ENCODE measurements at places on chromosomes 7 and 10. TPM values are rescaled to one million over a fixed set of nuclear protein-coding genes. Genes with fewer than 3 reads are reported as not detected.

Gene CPA4
- total RNA-seq = not detected

DNA sequence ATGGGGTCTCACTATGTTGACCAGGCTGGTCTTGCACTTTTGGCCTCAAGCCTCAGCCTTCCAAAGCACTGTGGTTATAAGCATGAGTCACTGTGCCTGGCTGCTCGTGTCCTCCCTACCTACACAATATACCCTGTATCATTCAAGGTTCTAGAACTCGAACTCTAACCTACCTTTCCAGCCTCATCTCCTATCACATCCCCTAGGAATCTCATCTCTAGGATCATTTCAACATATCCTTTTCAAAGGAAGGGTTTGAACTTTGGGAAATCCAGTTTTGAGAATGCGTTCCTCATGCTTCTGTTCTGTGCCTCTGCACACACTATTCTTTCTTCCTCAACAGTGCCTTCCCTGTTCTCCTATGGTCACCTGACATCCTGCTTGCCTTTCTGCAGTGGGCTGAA is 87.8 kb upstream of the RHEB start:
- no peak overlapping the region for H3K4me3 ChIP-seq
- DNase-seq = no peak
- H3K36me3 ChIP-seq = no peaks in the 10 kb centered on the region
- no peaks in the 10 kb centered on the region for H3K4me1 ChIP-seq
- H3K27me3 ChIP-seq = no peaks in the 10 kb centered on the region

Gene ZNF746
- total RNA-seq = 15.6 TPM

- no peaks in the 10 kb centered on the region for H3K4me1 ChIP-seq
- no peak overlapping the region for H3K27ac ChIP-seq
- no peaks in the 10 kb centered on the region for H3K27me3 ChIP-seq
- H3K36me3 ChIP-seq = no peaks in the 10 kb centered on the region
- DNase-seq = no peak
These were observed 97.4 kb upstream of the PIK3CG start for GRCh38 chr7:106767498-106768323.

GRCh38 chr10:132534391-132535064 is 3.1 kb upstream of the INPP5A start:
- H3K4me1 ChIP-seq = peaks cover 10% of the 10 kb centered on the region
- H3K27ac ChIP-seq = no peak overlapping the region
- no peaks in the 10 kb centered on the region for H3K36me3 ChIP-seq

- H3K27me3 ChIP-seq = no peaks in the 10 kb centered on the region
- no peaks in the 10 kb centered on the region for H3K4me1 ChIP-seq
- H3K36me3 ChIP-seq = no peaks in the 10 kb centered on the region
- no peak for DNase-seq
These were observed 27.6 kb upstream of the TAS2R16 start for GRCh38 chr7:123023126-123023525.

GRCh38 chr7:7565746-7566650 is 686 bp upstream of the MIOS start:
- H3K4me1 ChIP-seq = peaks cover 5% of the 10 kb centered on the region
- H3K27ac ChIP-seq = 0 out of 2 replicates have a peak overlapping the region, but pooled peaks have one; percentile 47
- H3K4me3 ChIP-seq = peak overlapping the region; percentile 91

GRCh38 chr10:76319661-76320060 is 888.2 kb downstream of the LRMDA start:
- no peak for DNase-seq
- no peaks in the 10 kb centered on the region for H3K27me3 ChIP-seq
- H3K36me3 ChIP-seq = no peaks in the 10 kb centered on the region
- H3K4me1 ChIP-seq = no peaks in the 10 kb centered on the region

GRCh38 chr10:131078131-131078881 is 233.2 kb downstream of the TCERG1L start:
- no peaks in the 10 kb centered on the region for H3K36me3 ChIP-seq
- H3K4me1 ChIP-seq = no peaks in the 10 kb centered on the region
- H3K4me3 ChIP-seq = no peak overlapping the region
- no peak for DNase-seq

- no peak overlapping the region for H3K27ac ChIP-seq
- H3K36me3 ChIP-seq = no peaks in the 10 kb centered on the region
- DNase-seq = no peak
- H3K27me3 ChIP-seq = no peaks in the 10 kb centered on the region
- peaks cover 5% of the 10 kb centered on the region for H3K4me1 ChIP-seq
These were observed 70.2 kb downstream of the NOC3L start for GRCh38 chr10:94292434-94293090.

DNA sequence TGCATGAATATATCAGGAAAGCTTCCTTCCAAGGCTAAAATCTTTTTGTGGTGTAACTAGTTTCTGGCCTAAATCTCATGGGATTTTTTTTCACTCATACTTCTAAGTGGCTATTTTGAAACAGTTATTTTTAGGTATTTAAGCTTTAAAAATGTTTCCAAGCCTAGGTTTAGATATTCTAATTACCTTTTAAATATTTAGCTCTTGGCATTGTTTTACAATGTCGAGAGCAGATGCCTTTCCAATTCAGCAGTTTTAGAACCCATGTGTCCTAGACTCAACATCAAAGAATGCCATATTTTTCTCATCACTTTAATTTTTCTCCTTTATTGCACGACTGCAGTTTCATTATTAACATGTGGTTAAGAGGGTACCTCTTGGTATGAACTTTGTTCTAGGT is 27.1 kb upstream of the STOX1 start:
- no peak for DNase-seq
- no peaks in the 10 kb centered on the region for H3K4me1 ChIP-seq
- no peaks in the 10 kb centered on the region for H3K36me3 ChIP-seq
- no peak overlapping the region for H3K4me3 ChIP-seq
- no peaks in the 10 kb centered on the region for H3K27me3 ChIP-seq
- H3K27ac ChIP-seq = no peak overlapping the region

GRCh38 chr10:66564287-66564686 is 361.5 kb upstream of the LRRTM3 start:
- no peak overlapping the region for H3K4me3 ChIP-seq
- H3K27ac ChIP-seq = no peak overlapping the region
- no peaks in the 10 kb centered on the region for H3K36me3 ChIP-seq
- no peaks in the 10 kb centered on the region for H3K4me1 ChIP-seq

GRCh38 chr7:81469869-81470723 is 299.8 kb downstream of the HGF start:
- H3K36me3 ChIP-seq = no peaks in the 10 kb centered on the region
- H3K4me3 ChIP-seq = no peak overlapping the region
- H3K27me3 ChIP-seq = no peaks in the 10 kb centered on the region
- H3K27ac ChIP-seq = no peak overlapping the region
- H3K4me1 ChIP-seq = no peaks in the 10 kb centered on the region

GRCh38 chr7:17255926-17256325 is 42.5 kb upstream of the AHR start:
- H3K27ac ChIP-seq = no peak overlapping the region
- no peaks in the 10 kb centered on the region for H3K4me1 ChIP-seq
- no peaks in the 10 kb centered on the region for H3K27me3 ChIP-seq

GRCh38 chr10:25828475-25828874 is 105.6 kb upstream of the MYO3A start:
- H3K27ac ChIP-seq = no peak overlapping the region
- no peak for DNase-seq
- H3K36me3 ChIP-seq = no peaks in the 10 kb centered on the region
- no peaks in the 10 kb centered on the region for H3K4me1 ChIP-seq
- H3K27me3 ChIP-seq = no peaks in the 10 kb centered on the region

Gene NPFFR1
- total RNA-seq = 0.06 TPM

- H3K4me3 ChIP-seq = no peak overlapping the region
- no peak for DNase-seq
- H3K27me3 ChIP-seq = no peaks in the 10 kb centered on the region
- no peaks in the 10 kb centered on the region for H3K4me1 ChIP-seq
- H3K27ac ChIP-seq = no peak overlapping the region
- H3K36me3 ChIP-seq = no peaks in the 10 kb centered on the region
These were observed 40.8 kb upstream of the SEC61G start for GRCh38 chr7:54799792-54800191.

- no peaks in the 10 kb centered on the region for H3K36me3 ChIP-seq
- no peaks in the 10 kb centered on the region for H3K4me1 ChIP-seq
- no peak overlapping the region for H3K4me3 ChIP-seq
These were observed 190.1 kb downstream of the LRRTM3 start for GRCh38 chr10:67115972-67116371.

DNA sequence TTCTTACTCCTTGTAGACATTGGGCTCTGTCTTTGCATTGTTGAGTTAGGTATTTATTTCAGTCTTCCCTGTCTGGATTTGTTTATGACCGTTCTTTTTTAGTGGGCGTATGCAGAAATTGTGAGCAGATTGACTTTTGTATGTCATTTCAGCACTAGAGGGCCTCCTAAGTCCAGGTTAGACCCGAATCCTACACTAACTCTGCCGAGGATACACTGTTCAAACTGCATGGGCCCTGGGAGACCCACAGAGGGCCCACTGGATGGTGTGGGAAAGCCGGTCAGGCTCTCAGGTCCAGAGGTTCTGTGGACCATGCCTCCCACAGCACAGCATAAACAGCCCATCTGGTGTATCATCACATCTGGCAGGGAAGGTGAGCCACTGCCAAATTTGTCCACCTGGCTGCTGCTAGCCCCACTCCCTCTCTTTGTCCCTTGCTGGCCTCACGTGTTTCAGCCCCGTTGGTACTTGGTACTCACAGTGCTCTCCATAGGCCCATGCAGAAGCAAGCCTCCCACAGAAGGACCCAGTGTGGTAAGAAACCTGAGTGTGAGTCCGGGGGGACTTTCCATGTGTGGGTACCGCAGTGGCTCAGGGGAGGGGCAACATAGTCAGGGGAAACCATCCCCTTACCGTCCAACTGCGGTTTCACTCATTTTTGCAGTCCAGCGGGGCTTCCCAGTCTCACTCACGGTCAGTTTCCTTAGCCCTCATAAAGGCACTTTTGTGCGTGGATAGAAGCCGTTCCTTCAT is 112.8 kb downstream of the APBB1IP start:
- H3K27me3 ChIP-seq = no peaks in the 10 kb centered on the region
- no peaks in the 10 kb centered on the region for H3K36me3 ChIP-seq
- no peaks in the 10 kb centered on the region for H3K4me1 ChIP-seq
- no peak overlapping the region for H3K4me3 ChIP-seq

GRCh38 chr7:148919859-148920258 is 35.8 kb upstream of the EZH2 start:
- H3K4me3 ChIP-seq = no peak overlapping the region
- no peaks in the 10 kb centered on the region for H3K36me3 ChIP-seq
- H3K4me1 ChIP-seq = no peaks in the 10 kb centered on the region
- H3K27me3 ChIP-seq = no peaks in the 10 kb centered on the region
- DNase-seq = no peak
- no peak overlapping the region for H3K27ac ChIP-seq

DNA sequence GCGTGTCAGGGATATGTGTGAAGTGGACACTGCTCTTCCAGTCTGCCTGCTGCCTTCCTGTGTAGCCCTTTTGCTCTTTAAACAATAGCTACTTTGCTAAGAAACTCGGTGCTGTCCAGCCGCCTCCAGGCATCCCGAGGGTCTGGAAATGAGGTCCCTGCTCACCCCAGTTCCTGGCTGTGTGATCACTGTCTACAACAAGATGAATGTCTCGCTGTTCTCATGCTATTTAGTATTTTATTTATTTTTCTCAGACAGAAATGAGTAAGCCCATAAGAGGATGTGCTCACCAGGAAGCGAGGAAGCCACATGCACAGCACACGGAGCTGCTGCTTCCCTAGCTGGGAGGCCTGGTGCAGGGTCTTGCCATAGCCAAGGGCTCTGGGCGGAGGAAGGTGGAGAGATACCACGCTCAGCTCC is 167.0 kb upstream of the PITRM1 start:
- H3K4me1 ChIP-seq = no peaks in the 10 kb centered on the region
- no peak overlapping the region for H3K4me3 ChIP-seq
- no peaks in the 10 kb centered on the region for H3K36me3 ChIP-seq
- DNase-seq = no peak
- H3K27ac ChIP-seq = no peak overlapping the region

GRCh38 chr10:53638006-53638405 is 865.4 kb upstream of the MBL2 start:
- DNase-seq = no peak
- no peaks in the 10 kb centered on the region for H3K4me1 ChIP-seq
- no peaks in the 10 kb centered on the region for H3K36me3 ChIP-seq
- H3K27me3 ChIP-seq = no peaks in the 10 kb centered on the region
- H3K27ac ChIP-seq = no peak overlapping the region
- H3K4me3 ChIP-seq = no peak overlapping the region

Gene LIPA
- total RNA-seq = 35.6 TPM

Gene ZNF25
- total RNA-seq = 1.3 TPM

DNA sequence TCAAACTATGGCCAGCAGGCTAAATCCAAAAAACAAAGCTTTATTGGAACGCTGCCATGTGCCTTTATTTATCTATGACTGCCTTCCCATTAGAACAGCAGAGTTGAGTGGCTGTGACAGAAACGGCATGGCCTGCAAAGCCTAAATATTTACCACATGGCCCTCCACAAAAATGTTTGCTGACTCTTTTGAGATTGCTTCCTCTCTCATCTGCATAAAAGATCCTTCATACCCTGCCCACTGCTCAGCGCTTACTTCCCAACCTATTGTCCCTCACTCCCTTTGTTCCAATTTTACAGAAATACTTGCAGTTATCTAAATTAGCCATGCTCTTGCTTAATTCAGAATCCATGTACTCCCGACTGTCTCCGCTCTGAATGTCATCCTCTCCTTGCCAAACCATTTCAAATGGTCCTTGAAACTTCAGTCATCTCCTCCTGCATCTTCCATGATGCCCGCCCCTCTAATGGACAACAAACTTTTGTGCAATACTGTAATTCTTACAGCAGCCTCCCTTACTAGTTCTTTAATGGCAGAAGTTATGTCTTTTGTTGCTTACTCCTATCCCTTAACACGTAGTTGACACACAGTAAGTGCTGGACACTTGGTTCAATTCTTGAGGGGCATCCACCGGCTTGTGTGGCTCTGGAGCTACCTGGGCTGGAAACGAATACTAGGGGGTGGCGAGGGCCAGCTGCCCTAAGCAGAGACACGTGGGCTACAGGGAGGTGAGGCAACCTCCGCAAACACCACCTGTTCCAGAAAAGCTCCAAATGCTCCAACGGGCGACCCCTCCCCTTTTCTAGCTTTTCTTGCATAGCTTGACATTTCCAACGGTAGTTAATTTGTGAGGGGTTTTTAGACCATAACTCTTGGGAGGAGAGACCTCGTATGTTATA is 832 bp downstream of the XRCC2 start:
- peak overlapping the region; percentile 84 for H3K4me3 ChIP-seq
- H3K36me3 ChIP-seq = no peaks in the 10 kb centered on the region
- DNase-seq = no peak
- H3K27ac ChIP-seq = peak overlapping the region; percentile 88

DNA sequence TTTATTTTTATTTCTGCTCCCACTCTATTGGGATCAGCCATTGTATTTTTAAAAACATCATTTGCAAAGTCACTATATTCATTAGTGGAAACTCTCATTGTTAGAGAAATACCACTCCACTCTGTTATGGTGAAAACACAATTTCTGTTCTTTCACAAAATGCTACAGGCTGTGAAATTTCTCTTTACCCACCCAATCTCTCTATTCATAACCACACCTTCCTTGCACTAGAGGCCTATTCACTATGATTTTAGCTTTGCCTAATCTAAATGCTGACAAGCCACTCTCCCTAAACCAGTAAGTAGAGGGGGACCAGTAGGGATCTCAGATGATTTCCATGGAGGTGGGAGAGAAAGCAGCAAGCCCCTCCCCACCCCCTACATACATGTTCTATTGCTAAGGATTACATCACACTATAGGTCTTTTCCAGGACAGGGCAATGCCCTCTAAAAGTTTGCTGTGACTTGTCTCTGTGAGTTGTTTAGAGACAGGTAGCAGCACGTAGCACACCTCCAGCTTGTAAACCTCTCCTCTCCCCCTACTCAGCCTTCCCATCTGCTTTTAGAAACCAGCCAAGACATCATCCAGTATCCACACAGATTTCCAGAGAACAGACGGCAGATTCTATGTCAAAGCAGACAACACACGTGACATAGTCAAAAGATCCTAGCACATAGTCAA is 58.3 kb upstream of the PPP1R3C start:
- DNase-seq = no peak
- H3K36me3 ChIP-seq = no peaks in the 10 kb centered on the region
- H3K4me1 ChIP-seq = no peaks in the 10 kb centered on the region

Gene GPR141
- 0.45 TPM for total RNA-seq

Gene WNT8B
- 0.67 TPM for total RNA-seq
